Cortex of kidney (tissue), 1 donor: ENCODE measurements at places on chromosomes 12 and 14.

DNA sequence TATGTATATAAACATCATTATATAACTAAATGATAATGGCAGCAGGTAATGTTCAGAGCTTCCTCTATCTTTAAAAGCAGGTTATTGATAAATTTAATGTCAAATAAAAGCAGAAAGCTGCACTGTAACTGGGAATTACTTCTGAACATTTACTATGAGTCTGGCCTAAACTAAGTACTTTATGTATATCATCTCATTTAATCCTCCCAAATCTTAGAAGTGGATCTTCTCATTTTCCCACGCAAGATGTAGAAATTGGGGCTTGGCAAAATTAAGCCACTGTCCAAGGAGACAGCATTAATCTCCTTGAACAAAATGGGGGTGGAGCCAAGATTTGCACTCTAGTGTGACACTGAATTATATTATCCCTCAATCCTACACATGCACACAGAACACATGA, 5.7 kb downstream of the NIN start:
- no peak for DNase-seq

- DNase-seq = no peak
Observed at GRCh38 chr14:76329951-76330350, 46.0 kb upstream of the ESRRB start.

DNA sequence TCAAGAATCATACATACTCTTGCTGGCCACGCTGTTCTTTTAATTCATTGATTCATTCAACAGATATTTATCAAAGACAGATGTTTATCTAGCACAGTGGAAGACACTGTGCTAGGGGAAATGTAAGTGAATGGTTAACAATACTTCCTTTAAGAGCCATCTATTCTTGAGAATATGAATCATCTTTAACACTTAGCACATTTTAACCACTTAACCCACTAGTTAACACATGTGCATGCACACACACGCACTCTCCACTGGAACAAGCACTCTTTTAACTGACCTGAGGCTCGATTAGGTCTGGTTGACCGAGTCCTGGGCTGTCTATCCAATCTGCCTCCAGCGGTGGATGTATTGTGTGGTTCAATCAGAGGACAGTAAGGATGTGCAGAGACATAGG, 34.6 kb downstream of the LMNTD1 start:
- DNase-seq = no peak

DNA sequence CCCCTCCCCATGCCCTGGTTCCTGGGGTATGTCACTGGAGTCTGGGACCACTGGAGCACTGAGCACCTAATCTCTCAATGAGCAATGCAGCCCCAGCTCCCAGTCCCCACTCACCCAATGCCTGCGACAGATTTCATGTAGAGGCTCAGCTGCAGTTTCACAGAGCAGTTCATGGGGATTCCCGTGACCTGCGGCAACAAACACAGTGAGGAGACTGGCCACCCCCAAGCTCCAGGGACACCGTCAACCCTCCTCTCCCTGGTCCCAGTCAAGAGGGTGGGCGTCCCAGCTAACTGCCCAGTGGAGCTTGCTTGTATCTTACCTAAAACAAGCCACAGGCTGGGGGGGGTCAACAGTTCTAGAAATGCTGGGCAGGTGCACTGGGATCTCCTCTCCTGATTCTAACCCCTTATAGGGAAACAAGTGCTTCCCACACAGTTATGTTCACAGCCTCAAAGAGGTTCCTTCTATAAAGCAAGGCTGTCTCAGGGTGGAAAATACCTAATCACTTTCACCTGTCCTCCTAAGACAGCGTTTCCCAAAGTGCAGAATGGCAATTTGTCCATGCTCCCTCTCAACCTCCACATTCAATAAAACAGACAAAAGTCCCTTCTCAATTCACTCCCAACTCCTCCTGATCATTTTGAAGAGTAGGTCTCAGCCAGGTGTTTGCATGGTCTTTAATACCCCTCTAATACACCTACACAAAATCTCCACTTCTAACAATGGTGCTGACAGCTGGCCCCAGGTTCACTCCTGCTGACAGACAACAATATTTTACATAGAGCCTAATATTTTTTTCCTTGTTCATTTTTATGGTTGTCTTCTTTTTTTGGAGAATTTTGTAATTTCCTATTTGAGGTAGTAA, 68.3 kb downstream of the SCARB1 start:
- no peak for DNase-seq

GRCh38 chr14:57212919-57213318, 55.8 kb downstream of the EXOC5 start:
- DNase-seq = no peak

DNA sequence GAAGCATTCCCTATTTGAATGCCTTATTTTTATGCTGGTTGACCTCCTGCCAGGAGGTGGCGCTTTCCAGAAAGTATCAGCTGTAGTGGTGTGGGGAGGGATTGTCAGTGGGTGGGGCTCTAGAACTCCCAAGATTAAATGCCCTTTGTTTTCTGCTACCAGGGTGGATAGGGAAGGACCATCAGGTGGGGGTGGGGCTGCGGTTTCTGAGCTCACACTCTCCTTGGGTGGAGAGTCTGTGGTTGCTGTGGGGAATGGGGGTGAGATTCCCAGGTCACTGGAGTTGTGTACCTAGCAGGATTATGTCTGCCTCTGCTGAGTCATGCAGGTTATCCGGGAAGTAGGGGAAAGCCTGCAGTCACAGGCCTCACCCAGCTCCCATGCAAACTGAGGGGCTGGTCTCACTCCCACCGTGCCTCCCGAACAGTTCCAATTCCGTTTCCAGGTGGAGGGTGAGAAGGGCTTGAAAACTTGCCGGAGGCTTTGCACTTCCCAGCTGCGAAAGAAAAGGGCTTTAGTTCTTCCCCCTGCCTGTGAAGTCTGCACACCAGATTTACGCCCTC, 68.3 kb downstream of the ALG10B start:
- DNase-seq = no peak

DNA sequence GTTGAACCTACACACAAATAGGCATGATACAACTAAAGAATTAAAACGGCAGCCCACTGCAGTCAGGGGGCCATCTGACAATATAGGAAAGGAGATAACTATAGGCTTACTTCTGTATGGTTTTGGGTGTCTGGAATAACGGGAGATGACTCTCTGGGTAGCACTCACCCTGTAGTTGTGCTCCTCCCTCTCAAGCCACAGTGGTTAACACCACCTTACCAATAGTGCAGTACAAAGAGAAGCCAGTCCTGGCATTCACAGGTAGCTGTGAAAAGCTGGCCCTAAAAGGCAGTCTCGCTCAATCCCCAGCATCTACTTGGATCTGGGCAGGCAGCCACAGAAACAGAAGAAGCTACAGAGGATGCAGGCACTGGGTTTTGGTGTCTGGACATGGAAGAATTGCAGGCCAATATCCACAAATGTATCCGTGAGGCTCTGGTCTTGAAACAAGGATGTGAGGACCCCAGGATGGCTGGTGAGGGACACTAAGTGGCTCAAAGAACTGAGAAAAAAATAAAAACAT, 93.0 kb downstream of the DPF3 start:
- no peak for DNase-seq

GRCh38 chr14:101132051-101132571, 228.6 kb upstream of the RTL1 start:
- no peak for DNase-seq

- DNase-seq = no peak
Observed at GRCh38 chr12:86496595-86496994, 240.4 kb upstream of the MGAT4C start.

GRCh38 chr12:9694241-9694640, 24.7 kb downstream of the CLEC2D start:
- DNase-seq = no peak

GRCh38 chr14:99660006-99660566, 15.2 kb downstream of the HHIPL1 start:
- DNase-seq = no peak

- DNase-seq = no peak
Observed at GRCh38 chr12:30015631-30016337, 232.0 kb upstream of the TMTC1 start.

GRCh38 chr14:70685474-70686197, 43.9 kb downstream of the TTC9 start:
- DNase-seq = no peak

DNA sequence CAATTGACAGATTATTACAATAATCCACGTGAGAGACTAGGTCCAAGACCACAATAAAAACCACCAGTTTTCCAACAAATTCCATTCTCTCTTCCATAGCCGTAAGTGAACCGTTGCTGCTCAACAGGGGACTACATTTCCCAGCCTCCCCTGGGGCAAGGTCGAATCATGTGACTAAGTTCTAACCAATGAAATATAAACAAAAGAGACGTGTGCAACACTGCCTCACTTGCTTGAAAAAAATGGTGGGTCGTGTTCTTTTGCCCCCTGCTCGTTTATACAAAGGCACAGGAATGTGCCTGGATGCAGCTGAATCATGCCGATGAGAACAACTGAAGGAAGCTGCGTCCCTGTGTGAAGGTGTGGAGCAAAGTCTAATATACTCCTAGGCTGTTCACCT, 51.1 kb downstream of the HSPB8 start:
- no peak for DNase-seq

DNA sequence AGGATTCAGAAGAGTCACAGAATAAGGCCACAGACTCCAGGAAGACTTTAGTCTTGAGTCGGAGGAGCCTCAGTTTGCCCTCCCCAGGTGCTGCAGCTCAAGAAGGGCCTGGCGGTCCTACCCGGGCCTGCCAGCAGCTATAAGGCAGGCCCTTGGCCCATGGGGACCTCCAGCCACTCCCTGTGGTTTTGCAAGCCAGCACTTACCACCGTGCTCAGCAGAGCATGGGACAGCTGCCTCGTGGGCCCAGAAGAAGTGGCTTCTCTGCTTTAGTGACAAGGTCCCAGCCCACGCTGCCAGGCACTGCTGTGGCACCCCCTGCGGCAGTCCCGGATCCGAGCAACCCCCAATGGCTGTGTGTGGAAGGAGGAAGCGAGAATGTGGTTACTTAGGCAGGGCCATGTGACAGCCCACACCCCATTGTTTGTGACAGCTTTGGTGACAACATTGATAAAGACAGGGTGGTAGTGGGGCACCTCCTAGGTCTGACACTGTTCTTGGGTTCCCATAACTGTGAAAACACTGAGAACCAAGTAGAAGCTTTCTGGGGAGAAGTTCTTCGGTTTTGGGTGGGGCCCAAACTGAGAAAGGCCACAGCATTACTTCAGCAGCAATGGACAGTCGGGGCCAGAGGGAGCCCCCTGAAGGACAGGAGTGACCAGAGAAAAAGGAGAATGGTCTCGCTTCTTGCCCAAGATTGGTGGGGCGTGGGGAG, at the start of gene SELPLG:
TSS of gene SELPLG (minus strand) at position 361 of the 715 bp plus-strand sequence. CDS start 9,587 bp downstream, outside the sequence.
- no peak for DNase-seq

GRCh38 chr14:80164991-80165721, 46.1 kb downstream of the DIO2 start:
- no peak for DNase-seq

- no peak for DNase-seq
Observed at GRCh38 chr12:98645572-98646067, 530 bp downstream of the APAF1 start.
